Daoy (cell line): ENCODE measurements at places on chromosomes 2 and 18.

- no peak for DNase-seq
Observed at GRCh38 chr2:120564213-120565094, 171.2 kb upstream of the GLI2 start.

GRCh38 chr2:158695305-158695704 lies 99.8 kb upstream of the DAPL1 start:
- DNase-seq = no peak

DNA sequence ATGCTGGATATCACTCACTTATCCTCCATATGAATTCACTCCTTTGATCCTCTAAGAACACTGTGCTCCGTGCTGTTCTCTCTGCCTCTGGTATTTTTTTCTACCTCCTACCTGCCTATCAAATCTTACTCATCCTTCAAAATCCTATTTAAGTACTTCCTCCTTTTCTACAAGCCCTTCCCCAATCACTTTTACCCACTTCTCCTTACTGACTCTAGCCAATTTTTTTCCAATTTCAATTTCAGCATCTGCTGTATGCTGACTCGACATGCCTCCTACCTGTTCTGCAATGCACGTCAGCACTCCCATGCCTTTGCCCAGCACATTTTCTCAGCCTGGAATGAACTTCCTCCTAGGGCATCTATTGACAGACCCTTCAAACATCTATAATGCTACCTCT lies 37.3 kb upstream of the LNPK start:
- DNase-seq = no peak

- DNase-seq = no peak
Observed at GRCh38 chr2:8851811-8852560, 14.6 kb upstream of the KIDINS220 start.

DNA sequence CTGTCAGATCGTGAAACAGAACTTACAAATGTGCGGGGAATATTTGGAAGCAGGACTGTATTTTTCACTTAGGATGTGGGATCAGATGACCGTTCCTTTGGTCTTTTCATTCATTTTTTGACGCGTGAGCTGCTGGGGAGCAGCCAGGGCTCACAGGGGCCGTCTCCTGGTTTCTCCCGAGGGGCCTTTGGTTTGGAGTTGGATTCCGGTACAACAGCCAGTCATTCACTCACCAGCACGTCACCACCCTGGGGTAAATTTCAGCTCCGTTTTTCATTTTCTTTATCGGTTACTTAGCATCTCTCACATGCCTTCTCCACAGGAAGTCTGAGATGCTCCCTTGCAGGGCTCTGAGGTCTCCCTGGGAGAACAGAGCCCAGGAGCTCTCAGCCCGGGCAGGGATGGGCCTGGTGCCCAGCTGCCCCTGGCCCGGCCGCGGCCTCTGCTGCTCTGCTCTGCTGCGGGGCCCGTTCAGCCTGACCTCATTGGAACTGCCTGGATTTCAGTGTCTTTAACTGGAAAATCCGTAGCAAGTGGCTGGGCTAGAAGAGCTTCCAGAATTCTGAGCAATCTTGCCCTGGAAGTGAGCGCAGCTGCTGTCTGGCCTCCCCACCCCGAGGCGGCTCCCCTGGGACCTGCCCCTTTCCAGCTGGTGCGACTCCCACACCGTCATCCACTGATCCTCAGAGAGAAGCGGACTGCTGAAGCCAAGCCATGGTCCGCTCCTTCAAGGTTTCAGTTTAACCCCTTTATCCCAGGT lies 335.6 kb downstream of the EIPR1 start:
- peak; percentile 24 for DNase-seq

- peak; percentile 29 for DNase-seq
Observed at GRCh38 chr2:186554850-186555671, 34.8 kb upstream of the ITGAV start.

DNA sequence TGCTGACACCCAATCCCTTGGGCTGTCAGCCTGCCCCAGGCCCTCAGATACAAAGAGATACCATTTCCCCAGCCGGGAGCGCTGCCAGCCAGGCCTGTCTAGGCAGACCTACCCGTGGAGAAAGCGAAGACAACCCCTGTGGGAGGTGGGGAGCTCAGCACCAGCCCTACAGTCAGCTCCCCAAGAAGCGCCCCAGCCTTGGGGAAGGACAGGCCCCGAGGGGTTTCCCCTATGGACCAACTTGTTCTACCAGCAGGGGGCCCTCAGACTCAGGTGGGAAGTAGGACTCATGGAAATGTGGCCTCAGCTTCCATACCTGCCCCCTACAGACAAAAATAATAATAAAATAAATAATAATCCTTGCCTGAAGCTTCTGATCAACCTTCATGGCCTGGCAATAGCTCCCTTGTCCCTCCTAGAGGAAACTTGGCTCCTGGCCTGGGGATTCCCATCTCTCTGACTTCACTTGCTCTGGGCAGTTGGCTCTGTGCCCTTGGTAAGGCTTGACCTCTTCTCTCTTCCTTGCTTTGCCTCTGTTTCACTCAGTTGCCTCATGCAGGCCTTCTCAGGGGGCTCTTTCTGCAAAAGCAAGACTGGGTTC lies 7.0 kb downstream of the SLC35F6 start:
- DNase-seq = peak; percentile 59

- no peak for DNase-seq
Observed at GRCh38 chr2:233012301-233012971, 620 bp downstream of the NGEF start.

DNA sequence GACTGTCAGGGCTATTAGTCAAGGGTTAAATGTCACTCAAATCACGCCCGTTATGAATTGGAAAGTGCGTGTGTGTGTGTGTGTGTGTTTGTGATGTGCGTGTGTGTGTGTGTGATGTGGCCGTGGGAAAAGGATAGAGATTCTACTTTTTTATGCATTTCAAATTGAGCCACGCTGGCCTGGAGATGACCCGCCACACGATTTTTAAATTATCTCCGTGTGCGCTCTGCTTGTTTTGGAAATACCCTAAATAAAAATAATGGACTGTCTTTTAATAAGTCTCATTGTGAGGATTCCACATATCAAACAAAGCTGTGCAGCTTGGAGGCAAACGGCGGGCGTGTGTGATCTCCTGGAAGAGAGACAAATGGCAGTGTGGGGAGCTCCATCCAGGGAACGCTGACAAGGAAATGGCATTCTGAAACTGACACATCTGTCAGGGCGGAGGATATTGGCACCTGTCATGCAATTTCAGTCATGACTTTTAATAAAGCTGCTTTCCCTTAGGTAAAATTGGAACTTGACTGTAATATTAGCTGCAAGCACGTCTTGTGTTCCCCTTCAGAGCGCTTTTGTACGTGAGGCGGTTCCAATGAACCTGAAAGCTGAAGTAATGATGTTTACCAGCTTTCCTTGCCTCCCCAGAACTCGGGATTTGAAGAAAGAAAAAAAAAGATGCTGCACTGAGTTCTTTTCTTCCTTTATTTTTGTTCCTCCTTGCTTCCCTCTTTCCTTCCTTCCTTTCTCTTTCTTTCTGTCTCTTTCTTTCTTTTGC lies 381.8 kb upstream of the SMIM21 start:
- no peak for DNase-seq

- no peak for DNase-seq
Observed at GRCh38 chr2:150620416-150620815, 132.9 kb upstream of the RND3 start.

DNA sequence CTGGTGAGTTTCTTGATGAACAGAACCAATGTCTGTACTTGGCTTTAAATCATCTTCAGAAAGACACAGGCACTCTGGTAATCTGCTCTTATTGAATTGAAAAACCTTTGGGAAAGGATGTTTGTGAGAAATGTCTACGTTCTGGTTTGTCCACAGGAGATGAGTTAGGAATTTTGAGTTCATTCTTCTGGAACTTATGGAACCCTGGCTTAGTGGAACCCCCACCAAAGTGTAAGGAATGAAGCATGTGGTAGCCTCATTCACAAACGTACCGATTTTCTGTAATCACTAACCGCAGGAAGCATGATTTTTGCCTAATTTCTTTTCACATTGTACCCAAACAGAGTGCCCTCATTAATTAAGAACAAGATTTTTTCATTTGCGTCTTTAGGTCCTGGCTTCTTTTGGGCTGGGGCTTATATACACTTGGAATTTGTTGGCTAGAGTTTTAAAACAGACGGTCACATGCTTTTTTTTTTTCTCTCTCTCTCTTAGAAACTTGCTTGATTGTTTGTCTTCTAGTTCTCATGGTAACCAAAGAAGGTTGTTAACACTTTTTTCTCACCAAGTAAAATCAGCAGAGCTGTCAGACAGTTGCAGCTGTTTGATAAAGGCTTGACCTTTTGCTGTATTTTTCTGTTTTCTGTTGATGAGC lies 314.1 kb upstream of the THUMPD2 start:
- no peak for DNase-seq

DNA sequence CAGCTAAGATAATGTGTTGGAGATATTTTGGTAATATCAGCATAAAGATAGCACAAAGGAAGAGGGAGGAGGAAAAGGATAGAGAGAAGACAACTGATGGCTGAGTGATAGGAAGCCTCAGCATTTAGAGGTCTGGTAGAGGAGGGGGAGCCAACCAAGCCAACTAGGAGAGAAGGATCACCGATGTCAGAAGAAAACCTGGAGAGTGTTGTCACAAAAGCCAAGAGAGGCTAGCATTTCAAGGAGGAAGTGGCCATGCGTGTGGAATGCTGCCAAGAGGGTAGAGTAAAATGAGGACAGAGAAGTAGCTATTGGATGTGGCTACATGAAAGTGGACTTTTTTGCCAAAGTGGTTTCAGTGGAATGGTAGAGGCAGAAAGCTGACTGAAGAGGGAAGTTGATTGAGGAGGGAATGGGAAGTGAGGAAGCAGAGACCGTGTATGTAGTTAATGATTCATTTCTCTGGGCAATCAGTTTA lies 34.3 kb downstream of the LCLAT1 start:
- DNase-seq = peak; percentile 27

- DNase-seq = peak; percentile 50
Observed at GRCh38 chr2:9206991-9207640, 504 bp downstream of the ASAP2 start.

DNA sequence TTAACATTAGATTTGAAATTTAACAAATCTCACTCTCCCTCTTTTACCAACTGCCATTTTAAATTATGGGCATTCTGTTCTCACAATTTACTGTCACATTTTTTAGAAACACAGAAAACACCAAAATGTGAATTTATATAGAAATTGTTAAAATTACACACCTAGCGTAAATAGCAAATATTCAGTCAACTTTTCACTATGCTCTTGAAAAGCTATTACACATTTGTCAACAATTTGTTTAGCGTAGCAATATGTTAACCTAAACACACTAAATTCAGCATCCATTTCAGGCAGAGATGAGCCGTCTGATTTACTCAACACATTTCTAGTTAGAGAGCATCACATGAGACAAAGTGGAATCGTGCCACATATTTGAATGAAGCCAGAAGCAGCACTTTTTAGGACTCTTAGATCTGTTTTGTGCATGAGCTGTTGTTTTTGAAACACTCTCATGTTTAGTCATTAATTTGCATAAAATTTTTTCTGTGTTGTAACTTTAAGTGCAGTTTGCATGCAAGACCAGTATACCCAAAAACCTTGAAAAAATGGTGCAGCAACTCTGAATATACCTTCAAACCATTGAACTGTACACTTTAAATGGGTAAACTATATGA lies 8.2 kb downstream of the TTC32 start:
- no peak for DNase-seq

DNA sequence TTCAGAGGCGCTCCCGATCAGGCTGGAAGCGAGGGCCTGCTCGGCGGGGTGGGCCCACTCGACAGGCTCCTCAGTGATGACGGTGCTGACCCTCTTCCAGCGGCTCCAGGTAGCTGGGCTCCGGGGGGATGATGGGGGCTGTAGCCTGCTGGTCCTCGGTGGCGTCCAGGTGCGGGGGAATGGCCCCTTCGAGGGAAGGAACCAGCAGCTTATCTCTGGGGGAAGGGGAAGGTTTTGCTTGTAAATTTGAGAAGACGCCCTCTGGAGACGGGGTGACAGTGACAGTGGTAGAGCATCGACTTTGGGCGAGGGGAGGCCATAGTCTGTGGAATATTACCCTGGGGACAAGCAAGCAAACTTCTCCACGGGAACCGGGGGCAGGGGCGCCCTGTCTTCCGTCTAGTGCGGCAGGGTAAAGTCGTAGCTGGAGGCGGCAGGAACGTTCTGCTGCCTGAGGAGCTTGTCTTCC lies 891.9 kb upstream of the LRRTM1 start:
- no peak for DNase-seq

GRCh38 chr2:134396493-134396892 lies 142.6 kb downstream of the MGAT5 start:
- DNase-seq = no peak

GRCh38 chr18:42131066-42131929 lies 176.3 kb downstream of the PIK3C3 start:
- DNase-seq = no peak

GRCh38 chr2:14735696-14736095 lies 103.2 kb downstream of the LRATD1 start:
- no peak for DNase-seq

DNA sequence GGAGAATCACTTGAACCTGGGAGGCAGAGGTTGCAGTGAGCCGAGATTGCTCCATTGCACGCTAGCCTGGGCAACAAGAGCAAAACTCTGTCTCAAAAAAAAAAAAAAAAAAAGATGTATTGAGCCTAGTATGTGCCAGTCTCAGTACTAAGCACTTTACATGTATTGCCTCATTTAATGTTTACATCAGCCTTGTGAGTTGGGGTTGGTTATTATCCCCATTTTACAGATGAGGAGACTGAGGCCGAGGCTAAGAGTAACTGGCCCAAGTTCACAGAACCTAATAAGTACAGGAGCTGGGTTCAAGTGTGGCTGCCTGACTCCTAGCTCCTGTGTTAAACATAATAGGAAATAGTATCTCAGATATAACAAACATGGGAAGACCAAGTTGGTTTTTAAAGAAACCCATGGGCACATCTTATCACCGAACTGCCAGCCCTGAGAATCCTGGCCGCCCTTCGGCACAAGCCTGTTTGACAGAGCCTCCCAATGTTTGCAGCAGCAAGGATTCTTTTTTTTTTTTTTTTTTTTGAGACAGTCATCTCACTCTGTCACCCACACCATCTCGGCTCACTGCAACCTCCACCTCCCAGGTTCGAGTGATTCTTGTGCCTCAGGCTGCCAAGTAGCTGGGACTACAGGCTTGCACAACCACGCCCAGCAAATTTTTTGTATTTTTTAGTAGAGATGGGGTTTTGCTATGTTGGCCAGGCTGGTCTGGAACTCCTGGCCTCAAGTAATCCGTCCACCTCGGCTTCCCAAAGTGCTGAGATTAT lies 24.2 kb upstream of the GMPPA start:
- no peak for DNase-seq

GRCh38 chr18:70110678-70111077 lies 94.8 kb downstream of the RTTN start:
- DNase-seq = no peak

DNA sequence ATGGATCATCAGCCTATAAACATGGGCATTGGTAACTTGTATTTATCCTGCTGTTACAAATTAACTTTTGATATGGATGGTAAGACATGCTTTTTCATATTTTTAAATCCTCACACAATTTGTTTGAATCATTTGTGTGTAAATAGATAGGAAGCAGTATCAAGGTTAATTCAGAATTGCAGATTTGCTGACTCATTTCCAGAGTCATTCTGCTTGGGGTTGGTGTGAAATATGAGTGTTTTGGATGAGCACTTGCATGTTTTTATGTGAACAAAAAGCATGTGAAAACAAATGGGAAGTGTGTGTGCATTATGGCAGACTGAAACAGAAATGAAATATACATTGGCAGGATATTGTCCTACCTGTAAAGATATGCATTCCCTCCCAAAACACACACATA lies 11.8 kb downstream of the CCDC85A start:
- no peak for DNase-seq
